ENCODE measurements at places on chromosomes 13 and 19.

GRCh38 chr13:107348925-107349324 lies 781.0 kb upstream of the ARGLU1 start:
- DNase-seq, result no peak

GRCh38 chr19:43570174-43570791 lies 5.0 kb downstream of the XRCC1 start:
- DNase-seq, result no peak

GRCh38 chr19:47093254-47093653 lies 20.3 kb downstream of the ZC3H4 start:
- no peak for DNase-seq

GRCh38 chr13:86839221-86839620 lies 832.0 kb upstream of the SLITRK5 start:
- DNase-seq, result no peak

DNA sequence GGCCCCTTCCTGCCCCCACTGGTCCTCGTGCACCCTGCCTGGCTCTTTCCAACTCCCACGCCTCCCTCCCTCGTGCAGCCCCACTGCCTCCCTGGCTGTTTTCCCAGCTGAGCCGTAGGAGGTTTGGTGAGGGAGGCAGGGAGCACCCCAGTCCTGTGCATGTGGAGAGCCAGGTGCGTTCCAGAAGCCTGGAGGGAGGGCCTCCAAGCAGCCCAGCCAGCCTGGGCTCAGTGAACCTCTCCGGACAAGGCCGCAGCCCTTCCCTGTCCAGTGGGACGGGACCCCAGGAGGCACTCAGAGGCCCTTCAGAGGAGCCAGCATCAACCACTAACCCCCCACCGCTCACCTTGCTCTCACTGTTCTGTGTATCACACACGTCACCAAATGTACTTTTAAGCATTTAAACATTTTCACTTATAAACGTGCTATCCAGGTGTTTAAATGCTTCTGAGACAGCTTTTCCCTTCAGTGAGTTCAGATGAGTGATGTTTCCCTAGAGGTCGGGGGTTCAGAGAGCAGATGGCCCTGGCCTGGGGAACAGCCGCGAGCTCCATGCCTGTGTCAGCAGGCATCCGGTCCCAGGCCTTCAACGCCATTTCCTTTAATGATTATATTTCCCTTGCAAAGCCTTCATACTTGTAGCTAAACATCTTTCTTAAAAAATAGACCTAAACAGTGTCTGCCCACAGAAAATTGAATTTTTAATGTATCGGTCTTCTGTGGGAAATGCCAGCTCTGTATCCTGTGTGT lies 122.6 kb downstream of the ATP11A start:
- DNase-seq, result no peak
